ENCODE measurements at places on chromosomes 1 and 21.
A peak's percentile ranks its signal among the peaks of the same experiment; 100 is the strongest.

- DNase-seq, result no peak
Observed at GRCh38 chr1:227272428-227272827, 45.9 kb downstream of the CDC42BPA start.

DNA sequence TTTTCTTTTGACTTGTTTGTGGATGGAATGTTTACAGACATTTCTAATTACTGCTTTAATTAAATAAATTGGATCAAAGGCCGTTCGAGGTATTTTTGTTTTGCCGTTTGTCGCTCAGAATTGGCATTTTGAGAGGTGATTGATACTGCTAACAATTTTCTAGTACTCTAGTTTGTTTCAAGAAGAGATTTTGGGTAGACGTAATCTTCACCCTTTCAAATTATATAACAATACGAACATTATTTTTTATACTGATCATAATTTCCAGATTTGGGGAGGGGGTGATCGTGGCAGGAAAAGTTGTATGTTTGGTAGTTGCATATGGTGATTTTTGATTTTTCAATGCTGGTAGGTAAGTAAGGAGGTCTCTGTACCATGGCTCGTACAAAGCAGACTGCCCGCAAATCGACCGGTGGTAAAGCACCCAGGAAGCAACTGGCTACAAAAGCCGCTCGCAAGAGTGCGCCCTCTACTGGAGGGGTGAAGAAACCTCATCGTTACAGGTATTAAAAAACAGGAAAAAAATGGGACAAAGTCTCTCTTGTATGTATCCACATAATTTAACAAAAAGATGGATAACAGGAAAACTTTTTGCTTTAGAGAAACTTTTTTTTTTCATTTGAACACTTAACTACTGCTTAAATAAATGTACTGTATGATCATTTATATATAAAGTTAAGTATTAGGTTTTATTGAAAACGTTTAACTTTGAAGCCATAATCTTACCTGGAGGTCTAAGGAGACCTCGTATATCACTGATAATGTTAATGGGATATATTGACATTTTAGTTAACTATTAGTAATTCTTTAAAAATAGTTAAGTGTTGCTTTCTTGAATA, 1.7 kb downstream of the H3-3A start:
- DNase-seq, result peak; percentile 4

DNA sequence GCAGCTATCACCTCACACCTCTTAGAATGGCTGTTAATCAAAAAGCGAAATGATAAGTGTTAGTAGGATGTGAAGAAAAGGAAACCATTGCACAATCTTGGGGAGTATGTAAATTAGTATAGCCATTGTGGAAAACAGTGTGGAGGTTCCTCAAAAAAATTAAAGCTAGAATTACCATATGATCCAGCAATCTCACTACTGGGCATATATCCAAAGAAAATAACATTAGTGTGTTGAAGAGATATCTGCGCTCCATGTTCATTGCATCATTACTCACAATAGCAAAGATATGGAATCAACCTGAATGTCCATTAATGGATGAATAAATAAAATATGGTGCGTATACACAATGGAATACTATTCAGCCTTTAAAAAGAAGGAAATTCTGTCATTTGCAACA, 68.9 kb downstream of the SNRPE start:
- DNase-seq, result no peak

- no peak for DNase-seq
Observed at GRCh38 chr1:18572022-18572880, 58.4 kb upstream of the PAX7 start.

- DNase-seq, result no peak
Observed at GRCh38 chr21:45641480-45642035, 2.0 kb upstream of the PCBP3 start.

DNA sequence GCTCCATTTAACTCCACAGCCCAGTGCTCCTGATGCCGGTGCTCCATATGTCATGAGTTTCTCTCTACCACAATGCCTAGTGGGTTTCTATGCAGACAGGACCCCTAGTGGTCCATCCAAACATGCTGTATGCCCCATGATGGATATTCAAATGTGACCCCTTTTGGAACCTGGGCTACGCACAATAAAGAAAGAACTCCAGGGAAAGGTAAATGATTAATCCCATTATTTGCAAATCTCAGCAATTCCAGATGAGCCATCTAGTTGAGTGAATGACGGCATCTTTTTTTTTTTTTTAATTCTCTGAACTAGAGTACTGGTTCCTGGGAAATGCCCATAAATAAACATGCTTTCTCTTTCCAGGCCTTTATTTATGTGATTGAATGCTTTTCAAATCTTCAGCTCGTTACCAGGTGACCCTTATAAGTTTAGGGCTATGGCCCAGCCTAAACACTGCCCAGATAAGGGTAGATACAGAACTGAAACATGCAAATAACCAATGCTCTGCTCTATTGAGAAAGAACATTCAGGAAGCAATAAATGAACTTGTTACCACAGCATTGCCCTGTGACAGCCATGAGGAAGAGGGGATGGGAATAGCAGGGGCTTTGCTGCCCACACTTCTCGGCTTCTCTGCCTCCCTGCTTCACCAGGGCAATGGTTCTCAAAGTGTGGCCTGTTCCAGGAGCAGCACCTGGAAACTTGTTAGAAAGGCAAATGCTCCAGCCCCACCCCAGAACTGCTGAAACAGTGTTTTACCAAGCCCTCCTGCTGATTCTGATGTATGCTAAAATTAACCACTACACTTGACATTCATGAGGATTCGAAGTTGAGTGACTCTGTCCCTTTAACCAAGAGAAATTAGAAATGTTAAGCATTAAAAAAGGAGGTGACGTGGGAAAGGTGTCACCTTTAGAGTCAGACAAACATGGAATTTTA, 151.7 kb downstream of the SEC16B start:
- DNase-seq, result no peak

DNA sequence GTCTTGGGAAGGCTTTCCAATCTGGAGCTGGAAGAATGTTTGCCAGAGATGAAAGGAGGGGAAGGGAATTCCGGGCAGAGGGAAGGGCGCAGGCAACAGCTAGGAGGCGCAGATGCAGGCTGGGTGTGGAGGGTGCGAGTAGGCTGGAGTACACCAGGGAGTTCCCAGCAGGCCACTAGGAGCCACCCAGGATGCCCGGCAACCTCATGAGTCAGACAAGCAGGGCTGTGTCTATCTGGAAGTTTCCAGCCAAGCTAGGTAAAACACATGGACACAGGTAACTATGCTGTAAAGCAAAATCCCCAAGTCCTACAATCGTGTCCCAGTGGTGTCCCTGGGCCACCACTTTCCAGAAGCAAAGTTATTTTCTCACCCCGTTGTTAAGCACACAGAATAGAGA, 990 bp upstream of the NBL1 start:
- DNase-seq, result no peak

DNA sequence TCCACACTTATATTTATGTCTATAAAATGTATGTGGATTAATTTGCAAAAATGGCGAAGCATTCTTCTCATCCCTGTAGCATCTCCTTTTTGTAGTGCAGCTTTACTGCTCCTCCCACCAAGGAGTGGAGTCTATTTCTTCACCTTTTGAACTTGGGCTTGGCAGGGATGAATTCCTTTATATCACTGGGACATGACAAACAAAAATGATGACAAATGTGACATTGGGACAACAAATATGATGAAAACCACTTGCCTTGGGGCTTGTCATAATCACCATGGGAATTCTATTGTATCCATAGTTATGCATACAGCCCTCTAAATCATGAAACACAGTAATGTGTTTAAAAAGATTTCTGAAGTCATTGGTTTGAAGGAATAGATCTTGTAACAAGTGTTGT, 155.0 kb downstream of the TNFSF18 start:
- no peak for DNase-seq

DNA sequence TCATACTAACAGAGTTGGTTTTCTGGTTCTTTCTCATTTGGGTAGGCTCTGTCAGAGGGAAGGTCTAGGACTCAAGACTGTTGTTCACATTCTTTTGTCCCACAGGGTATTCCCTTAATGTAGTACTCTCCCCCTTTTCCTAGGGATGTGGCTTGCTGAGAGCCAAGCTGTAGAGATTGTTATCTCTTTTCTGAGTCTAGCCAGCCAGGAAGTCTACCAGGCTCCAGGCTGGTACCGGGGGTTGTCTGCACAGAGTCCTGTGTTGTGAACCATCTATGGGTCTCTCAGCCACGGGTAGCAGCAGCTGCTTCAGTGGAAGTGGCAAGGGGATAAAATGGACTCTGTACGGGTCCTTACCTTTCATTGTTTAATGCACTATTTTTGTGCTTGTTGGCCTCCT, 226.4 kb downstream of the LBR start:
- no peak for DNase-seq

DNA sequence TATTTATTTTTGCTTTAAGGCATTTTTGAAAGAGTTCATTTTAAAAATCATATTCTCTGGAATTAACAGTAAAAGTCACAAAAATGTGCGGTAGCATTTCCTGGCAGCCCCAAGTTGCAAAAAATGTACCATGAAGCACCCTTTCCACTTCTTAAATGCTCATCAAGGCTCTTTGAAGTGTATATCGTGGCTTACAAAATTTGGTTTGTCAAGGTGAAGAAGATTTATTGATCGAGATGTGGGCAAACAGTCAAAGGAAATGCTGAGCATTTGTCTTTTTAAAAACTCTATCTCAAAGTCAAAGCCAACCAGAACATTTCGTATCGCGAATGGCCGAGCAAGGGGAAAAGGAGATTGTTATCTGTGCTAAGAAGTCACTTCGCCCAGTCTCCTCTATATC, 277.5 kb upstream of the KAZN start:
- DNase-seq, result peak; percentile 60

- no peak for DNase-seq
Observed at GRCh38 chr1:201009962-201010645, 13.4 kb downstream of the KIF21B start.

- DNase-seq, result no peak
Observed at GRCh38 chr1:54566438-54567141, 18.6 kb downstream of the ACOT11 start.

GRCh38 chr1:78370779-78371482, 119.8 kb upstream of the PTGFR start:
- no peak for DNase-seq

- DNase-seq, result no peak
Observed at GRCh38 chr1:94103608-94104007, 17.3 kb downstream of the ABCA4 start.

DNA sequence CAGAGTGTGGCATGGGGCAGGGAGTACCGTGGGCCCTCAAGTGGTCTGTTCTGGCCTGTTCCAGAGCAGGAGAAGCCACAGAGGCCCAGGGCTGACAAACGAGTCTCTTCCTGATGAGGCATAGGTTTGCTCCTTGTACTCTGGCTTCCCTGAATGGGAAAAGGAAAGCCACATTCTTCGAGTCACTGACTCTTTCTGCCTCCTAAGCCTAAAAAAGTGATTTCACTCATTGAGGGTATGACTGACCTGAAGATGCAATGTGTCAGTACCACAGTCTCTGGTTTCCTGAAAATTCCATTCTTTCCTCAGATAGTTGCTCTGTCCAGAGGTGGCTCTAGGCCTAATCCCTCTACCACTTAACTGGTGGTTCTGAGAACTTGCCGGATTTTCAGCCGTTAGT, 92.3 kb downstream of the KCNN3 start:
- no peak for DNase-seq

DNA sequence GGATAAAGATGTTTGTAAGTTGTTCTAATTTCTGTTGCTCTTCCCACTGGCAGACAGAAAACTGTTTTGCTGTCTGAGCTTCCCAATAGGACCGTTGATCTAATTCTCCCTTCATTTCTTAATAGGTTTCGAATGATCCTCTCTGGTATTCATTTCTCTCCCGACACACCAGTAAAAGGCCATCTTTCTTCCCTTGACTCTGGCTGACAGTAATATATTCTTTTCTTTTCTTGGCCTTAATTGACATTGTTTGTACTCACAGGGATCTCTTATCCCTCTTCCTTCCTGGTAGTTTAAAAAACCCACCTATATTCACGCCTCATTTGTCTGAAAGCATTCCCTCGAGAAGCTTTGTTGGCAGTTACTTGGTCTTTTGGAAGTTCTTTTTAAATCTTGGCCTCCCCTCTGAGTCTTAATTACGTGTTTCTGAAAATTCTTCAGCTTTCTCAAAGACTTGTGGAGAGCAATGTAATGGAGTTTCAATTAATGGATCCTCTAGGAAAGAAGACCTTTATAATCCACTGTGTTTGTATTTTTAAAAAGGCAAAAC, 40.3 kb downstream of the MAP10 start:
- no peak for DNase-seq

GRCh38 chr1:14369526-14370213, 228.8 kb upstream of the KAZN start:
- no peak for DNase-seq

DNA sequence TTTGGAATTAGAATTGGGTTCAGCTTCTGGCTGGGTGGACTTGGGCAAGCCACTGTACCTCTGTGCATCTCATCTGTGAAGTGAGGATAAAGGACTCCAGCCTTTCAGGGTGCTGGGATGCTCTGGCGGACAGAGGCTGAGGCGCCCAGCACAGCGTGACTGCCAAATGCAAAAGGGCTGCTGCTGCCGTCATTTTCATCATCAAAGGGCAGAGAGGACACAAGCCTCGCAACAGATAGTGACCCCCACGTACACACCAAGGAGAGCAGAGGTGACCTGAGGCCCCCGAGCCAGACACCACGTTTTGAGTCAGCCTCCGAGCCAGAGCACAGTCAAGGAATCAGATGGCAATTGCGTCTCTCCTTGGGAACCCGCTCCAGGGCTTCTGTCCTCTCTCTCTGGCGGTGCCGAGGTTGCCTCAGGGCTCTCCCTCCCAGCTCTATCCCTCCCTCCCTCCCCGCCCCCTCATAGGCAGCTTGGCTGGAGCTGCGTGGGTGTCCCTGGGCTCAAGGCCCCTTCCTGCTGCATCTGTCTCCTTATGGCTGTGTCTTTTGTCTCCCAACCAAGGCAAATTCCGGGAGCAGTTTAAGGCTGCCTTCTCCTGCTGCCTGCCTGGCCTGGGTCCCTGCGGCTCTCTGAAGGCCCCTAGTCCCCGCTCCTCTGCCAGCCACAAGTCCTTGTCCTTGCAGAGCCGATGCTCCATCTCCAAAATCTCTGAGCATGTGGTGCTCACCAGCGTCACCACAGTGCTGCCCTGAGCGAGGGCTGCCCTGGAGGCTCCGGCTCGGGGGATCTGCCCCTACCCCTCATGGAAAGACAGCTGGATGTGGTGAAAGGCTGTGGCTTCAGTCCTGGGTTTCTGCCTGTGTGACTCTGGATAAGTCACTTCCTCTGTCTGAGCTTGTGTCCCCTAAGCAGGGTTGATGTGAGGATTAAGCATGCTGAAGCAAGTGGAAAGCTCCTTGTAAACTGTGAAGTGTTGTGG, 9.0 kb downstream of the HCRTR1 start:
- no peak for DNase-seq

DNA sequence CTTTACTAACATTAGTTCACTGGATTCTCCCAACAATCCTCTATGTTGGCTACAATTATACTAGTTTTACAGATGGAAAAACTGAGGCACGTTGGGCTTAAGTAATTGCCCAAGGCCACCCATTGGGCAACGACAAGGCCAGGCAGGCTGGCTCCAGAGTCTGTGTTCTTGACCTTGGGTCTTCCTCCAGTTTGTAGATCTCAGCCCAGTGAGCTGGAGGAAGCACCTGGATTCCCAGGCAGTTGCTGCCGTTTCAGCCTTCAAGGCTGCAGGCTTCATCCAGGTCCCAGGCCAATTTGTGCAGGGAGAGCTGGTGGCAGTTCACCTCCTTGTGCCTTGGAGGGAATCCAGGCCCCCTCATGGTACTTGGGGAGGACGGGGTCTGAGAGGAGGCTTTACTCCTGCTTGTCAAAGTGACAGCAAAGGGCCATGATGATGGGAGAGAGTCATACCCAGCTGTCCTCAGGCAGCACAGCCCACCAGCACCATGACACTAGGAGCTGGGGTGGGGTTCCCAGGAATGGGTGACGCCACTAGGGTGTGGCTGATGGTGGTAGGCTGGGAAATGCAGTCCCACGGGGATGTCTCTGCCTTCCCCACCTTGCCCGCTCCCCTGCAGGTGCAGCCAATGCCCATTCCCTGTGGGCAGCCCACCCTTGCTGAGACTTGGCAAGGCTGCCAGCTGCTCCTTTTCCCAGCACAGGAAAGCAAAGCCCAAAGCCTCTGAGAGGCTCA, 27.1 kb downstream of the PKP1 start:
- DNase-seq, result no peak

Measured in NCI-H1930 (cell line).